ENCODE measurements at places on chromosomes 2 and 18. TPM values are rescaled to one million over a fixed set of nuclear protein-coding genes. Genes with fewer than 3 reads are reported as not detected.

GRCh38 chr2:237697586-237698357, 70.4 kb downstream of the LRRFIP1 start:
- peak; percentile 27 for DNase-seq

- no peak for DNase-seq
Measured at GRCh38 chr2:153388246-153388645, 90.3 kb downstream of the RPRM start.

The KCNK3 gene
- total RNA-seq = 0.43 TPM

DNA sequence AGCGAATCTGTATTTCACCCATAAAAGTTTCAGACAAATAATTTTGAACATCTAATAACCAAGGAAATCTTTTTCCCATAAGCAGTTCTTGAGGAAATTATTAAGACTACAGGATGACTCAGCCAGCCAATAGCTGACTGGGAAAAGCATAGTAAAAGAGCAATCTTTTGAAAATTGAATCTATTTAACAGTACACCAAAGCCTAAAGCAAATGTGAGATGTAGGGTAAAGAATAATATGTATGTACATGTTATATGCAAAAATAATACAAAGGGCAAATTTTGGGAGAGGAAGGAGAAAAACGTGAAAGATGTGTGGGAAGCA, 12.6 kb upstream of the KDSR start:
- DNase-seq = no peak

- DNase-seq = no peak
Measured at GRCh38 chr2:49416252-49416651, 261.9 kb upstream of the FSHR start.

GRCh38 chr2:178485356-178485755, 5.1 kb downstream of the PLEKHA3 start:
- DNase-seq = no peak

DNA sequence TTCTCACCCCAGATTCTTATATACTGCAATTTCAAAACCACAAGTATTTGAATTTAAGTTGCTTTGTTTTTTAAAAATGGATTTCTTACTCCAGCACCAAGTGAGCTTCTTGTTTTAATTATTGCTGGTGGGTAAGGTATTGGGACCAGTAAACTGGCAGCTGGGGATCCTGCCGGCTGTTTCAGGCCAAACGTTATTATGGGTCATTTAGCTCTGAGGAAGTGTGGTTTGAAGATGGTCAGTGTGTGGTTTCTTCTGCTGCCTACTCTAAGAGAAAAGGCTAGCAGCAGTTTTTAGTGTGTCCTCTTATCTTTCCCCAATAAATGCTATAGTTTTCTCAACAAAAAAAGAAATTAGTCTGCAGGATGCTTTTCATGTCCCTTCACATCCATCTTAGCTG, 30.6 kb downstream of the CFAP221 start:
- no peak for DNase-seq

The DSC2 gene
- total RNA-seq = 4.6 TPM

GRCh38 chr18:48803518-48803917, 147.2 kb downstream of the SMAD7 start:
- DNase-seq = peak; percentile 35

DNA sequence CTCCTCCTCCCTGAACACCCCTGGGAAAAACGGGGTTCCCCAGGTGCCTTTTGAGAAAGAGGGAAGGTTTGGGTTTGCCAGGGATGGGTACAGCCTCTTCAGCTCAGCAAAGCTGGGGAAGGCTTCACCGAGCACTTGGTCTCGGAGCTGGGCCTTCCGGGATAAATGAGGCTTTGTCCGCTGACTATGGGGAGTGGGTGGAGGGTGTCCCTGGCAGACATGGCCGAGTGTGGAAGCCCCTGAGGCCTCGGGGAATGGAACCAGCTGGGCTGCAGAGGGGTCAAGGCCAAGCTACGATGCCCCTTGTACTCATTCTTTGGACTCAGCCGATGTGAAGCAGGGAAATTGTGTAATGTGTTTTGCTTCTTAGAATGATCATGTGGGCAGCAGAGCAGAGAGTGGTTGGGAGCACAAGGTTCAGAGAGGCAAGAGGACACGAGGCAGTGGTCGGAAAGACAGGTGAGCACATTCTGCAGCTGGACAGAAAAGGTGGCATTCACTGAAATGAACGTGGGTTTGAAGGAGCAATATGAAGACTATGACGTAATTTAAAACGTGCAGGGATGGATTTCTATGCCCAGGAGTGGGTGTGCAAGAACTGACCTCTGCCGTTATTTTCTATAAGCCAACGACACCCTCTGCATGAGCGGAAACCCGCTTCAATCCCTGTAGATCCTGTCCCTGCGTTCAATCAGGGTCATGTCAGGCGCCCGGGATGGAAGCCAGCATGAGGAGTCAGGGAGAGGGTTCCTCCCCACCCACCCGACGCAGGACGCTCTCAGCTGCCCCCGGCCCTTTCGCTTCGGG, 142.6 kb downstream of the PXDN start:
- DNase-seq = no peak

- DNase-seq = no peak
Measured at GRCh38 chr2:114754907-114755563, 312.6 kb downstream of the DPP10 start.

Data from left lobe of liver (tissue), 2 donors.